ENCODE measurements at places on chromosomes 1 and 21.
A peak's percentile ranks its signal among the peaks of the same experiment; 100 is the strongest.

DNA sequence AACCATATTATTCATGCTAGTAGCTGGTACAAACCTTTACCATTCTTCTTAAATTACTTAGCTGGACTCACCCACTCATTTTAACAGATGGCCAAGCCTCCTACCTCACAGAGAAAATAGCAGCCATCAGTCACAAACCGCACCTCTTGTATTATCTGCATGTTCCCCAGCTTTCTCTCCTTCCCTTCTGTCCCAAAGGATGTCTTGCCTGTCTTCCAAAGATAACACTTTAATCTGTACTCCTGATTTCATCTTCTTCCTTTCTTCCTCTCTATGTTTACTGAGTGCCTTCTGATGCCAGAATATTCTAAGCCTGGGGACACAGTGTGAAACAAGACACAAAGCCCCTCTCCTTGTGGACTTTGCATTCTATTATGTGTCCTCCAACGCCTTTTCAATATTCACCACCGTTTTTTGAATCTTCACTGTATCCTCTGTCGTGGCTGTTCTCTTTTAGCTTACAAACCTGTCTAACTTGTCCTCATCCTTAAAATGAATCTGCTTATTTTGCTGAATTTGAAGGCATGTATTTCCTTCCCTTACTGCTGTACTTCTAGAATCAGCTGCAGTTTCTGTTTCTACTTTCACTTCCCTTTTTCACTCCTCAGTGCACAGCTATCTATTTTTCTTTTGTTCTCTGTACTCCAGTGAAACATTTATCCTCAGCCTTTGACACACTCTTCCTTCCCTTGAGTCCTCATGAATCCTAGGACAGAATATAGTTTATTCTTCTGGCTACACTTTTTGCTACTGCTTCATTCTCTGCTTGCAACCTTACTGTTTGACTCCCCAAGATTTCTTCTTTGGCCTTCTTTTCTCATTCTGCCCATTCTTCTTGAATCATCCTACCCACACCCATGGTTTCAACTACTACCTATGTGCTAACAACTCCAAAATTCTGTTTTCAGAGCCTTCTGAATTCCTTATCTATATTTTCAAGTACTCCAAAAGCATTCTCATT, 216.9 kb upstream of the SAMSN1 start:
- DNase-seq = peak; percentile 23

- DNase-seq = no peak
These were observed 10.4 kb upstream of the SYCP1 start for GRCh38 chr1:114844270-114844669.

GRCh38 chr1:209659909-209660308, 7.7 kb upstream of the LAMB3 start:
- DNase-seq = peak; percentile 7

- no peak for DNase-seq
These were observed 1.1 kb upstream of the ABCD3 start for GRCh38 chr1:94416901-94417727.

All from CD4-positive, alpha-beta T cell treated with Interleukin-2 at 100 ng/mL for 4 hours (primary cell).